Calu3 (cell line): ENCODE measurements at places on chromosomes 6 and 20. TPM values are rescaled to one million over a fixed set of nuclear protein-coding genes. Genes with fewer than 3 reads are reported as not detected.
A peak's percentile ranks its signal among the peaks of the same experiment; 100 is the strongest.

DNA sequence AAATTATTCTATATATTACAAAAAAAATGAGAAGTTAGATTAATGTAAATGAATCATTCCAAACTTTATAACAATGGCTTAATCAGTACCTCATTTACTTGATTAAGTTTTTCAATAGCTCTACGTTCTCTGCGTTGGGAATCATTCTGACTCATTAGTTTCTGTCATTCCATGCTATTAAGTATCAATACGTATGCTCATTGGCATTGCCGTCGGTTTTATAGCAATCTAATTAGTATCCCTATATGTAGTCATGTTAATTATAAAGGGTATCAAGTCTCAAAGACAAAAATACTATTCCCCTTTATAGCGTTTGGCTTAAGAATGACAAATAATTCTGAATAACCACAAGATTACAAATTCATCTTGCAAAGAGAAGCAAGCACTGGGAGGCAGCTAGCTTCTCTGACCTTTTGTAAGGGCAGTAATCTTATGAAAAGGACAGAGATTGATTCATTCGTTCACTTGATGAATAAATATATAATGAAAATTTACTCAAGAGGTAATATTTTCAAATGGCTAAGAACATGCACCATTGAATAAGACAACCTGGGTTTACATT lies 41.8 kb downstream of the OLIG3 start:
- no peaks in the 10 kb centered on the region for H3K27me3 ChIP-seq
- H3K4me3 ChIP-seq, result no peak overlapping the region
- DNase-seq, result no peak

DNA sequence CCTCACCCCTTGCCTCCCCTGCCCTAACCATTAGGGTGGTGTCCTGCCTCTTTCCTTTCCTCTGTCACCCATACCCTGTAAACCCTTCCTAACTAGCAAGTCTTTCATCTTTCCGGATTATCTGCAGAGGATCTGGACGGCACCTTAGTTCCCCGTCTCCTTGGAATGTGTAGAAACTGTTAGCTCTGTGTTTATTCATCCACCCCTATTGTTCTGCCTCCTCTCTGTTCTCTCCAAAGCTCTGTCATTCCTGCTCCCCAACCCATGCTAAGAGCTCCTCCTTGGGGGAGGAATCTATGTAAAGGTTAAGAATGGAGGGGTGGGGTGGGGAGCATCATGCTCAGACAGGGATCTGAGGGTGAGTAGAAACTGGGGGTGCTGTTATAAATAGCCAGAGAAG lies 39.4 kb upstream of the KCNK5 start:
- DNase-seq, result no peak
- peaks cover 9% of the 10 kb centered on the region for H3K4me1 ChIP-seq
- no peaks in the 10 kb centered on the region for H3K36me3 ChIP-seq
- no peak overlapping the region for H3K27ac ChIP-seq
- H3K27me3 ChIP-seq, result no peaks in the 10 kb centered on the region

GRCh38 chr6:24576447-24576846 lies 69.5 kb downstream of the KIAA0319 start:
- no peaks in the 10 kb centered on the region for H3K36me3 ChIP-seq
- no peaks in the 10 kb centered on the region for H3K27me3 ChIP-seq
- peaks cover 7% of the 10 kb centered on the region for H3K4me1 ChIP-seq
- H3K4me3 ChIP-seq, result no peak overlapping the region

- H3K36me3 ChIP-seq, result no peaks in the 10 kb centered on the region
- H3K27me3 ChIP-seq, result no peaks in the 10 kb centered on the region
- H3K27ac ChIP-seq, result no peak overlapping the region
- H3K4me3 ChIP-seq, result no peak overlapping the region
- no peak for DNase-seq
- no peaks in the 10 kb centered on the region for H3K4me1 ChIP-seq
Observed at GRCh38 chr20:25437153-25437581, 29.7 kb downstream of the GINS1 start.

DNA sequence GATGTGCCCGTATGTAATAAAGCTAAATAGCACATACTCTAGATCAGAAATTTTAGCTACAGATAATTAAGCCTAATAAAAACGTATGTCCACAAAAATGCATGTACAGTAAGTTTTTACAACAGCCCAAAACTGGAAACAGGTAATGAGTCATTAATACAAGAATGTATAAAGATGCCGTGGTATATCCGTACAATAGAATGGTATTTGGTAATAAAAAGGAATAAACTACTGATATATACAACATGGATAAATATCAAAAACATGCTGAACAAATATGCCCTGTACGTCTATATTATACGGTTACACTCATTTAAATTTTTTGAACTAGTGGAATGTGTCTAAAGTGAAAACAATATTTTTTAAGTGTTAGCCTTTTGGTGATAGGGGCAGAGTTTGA lies 128.2 kb upstream of the ADGRB3 start:
- H3K36me3 ChIP-seq, result no peaks in the 10 kb centered on the region
- no peak overlapping the region for H3K4me3 ChIP-seq

DNA sequence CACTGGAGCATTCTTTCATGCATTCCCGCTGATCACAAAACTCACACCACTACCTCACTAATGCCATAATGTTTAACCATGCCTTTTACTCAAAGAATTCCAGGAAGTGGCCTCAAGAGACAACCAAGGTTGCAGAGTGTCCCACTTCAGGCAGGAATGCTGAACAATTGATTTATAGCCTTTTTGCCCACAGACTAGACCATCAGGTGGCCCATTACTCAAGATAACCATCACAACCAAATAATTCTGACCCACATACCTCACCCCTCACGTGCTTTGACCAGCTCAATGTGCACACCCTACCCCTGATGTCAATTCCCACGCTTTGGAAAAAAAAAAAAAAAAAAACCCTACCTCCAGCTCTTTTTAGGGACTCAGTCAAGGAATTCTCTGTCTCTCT lies 220.6 kb upstream of the UFL1 start:
- peak overlapping the region; percentile 67 for H3K27ac ChIP-seq
- H3K4me3 ChIP-seq, result no peak overlapping the region
- peaks cover 55% of the 10 kb centered on the region for H3K4me1 ChIP-seq
- peak; percentile 4 for DNase-seq
- H3K36me3 ChIP-seq, result no peaks in the 10 kb centered on the region

DNA sequence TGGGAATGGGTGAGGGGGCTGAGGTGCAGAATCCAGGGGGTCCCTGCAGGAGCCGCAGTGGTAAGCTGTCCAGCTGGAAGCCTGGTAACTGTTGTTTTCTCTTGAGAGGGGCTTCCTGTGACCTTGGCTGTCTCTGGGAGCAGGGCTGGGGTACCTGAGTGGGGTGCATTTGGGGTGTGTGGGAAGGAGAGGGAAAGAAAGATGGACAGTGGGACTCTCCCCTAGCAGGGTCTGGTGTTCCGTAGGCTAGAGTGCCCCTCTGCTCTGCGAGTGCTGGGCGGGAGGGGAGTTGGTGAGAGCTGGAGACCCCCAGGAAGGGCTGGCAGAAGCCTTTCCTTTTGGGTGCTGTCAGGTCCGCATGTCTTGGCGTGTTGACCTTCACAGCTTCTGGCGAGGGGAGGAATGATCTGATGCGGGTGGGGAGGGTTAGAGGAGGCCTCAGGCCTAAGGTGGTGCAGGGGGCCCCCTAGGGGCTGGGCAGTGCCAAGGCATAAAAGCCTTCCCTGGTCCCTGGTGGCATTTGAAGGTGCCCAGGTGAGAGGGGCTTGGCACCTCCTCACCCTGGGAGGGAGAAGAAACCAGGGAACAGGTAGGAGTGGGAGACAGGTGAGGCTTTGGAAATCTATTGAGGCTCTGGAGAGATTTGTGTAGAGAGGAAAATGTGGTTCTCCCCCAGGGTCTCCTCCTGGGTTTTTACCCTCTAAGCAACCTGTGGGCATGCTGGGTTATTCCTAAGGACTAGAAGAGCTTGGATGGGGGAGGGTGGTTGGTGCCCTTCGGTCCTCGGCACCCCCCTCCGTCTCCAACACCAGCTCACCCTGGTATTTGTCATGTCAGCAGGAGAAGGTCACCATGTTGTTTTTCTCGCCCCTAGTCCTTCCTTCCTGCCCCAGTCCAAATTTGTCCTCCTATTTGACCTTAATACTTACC lies 3.3 kb downstream of the VEGFA start:
- peak; percentile 92 for DNase-seq
- H3K27me3 ChIP-seq, result no peaks in the 10 kb centered on the region
- peaks cover 93% of the 10 kb centered on the region for H3K36me3 ChIP-seq
- H3K27ac ChIP-seq, result peak overlapping the region; percentile 85
- peak overlapping the region; percentile 87 for H3K4me3 ChIP-seq

- peak overlapping the region; percentile 89 for H3K4me3 ChIP-seq
- DNase-seq, result no peak
- H3K27me3 ChIP-seq, result no peaks in the 10 kb centered on the region
- peak overlapping the region; percentile 78 for H3K27ac ChIP-seq
- H3K36me3 ChIP-seq, result peaks cover 35% of the 10 kb centered on the region
Observed at GRCh38 chr20:3406481-3407039, 909 bp downstream of the DNAAF9 start.

DNA sequence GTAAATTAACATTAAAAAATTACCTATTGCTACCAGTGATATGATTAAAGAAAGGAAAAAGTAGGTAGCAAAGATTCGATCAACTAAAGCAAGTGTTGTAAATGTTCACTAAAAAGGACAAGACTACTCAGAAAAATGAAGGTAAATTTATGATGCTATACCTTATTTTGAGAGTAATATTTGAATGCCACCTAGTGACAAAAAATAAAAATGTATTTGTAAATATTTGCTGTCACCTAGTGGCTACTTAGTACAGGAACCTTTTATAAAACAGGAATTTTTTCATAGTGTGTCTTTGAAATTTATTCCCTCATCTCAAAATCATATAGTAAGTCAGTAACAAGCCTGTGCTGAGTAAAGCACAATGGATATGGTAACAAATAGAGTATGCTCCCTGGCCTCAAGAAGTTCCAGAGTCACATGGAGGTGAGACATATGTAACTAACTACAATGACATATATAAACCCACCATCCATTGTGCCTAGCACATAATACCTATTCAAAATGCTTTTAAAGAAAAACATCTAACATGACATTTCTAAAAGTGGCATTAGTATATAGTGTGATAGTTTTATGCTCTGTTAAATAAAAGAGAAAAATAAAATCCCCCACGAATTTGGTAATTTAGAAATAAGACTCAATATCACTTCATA lies 193.1 kb upstream of the SIM1 start:
- H3K4me3 ChIP-seq, result no peak overlapping the region
- DNase-seq, result no peak
- H3K27ac ChIP-seq, result no peak overlapping the region
- peaks cover 11% of the 10 kb centered on the region for H3K4me1 ChIP-seq
- no peaks in the 10 kb centered on the region for H3K27me3 ChIP-seq
- no peaks in the 10 kb centered on the region for H3K36me3 ChIP-seq

GRCh38 chr6:133697666-133698065 lies 191.2 kb upstream of the TCF21 start:
- H3K4me1 ChIP-seq, result no peaks in the 10 kb centered on the region
- no peaks in the 10 kb centered on the region for H3K36me3 ChIP-seq
- no peak overlapping the region for H3K4me3 ChIP-seq
- H3K27ac ChIP-seq, result no peak overlapping the region

The KIAA1755 gene
- not detected in 2 replicates for total RNA-seq

The CENPW gene
- 66.4 and 73.4 TPM in 2 replicates for total RNA-seq

The RBPJL gene
- not detected in 2 replicates for total RNA-seq

The SMPD2 gene
- 15.9 and 17.3 TPM in 2 replicates for total RNA-seq

The CFAP61 gene
- not detected in 2 replicates for total RNA-seq

The NRM gene
- 22.8 and 30.2 TPM in 2 replicates for total RNA-seq

The ATP6V1G2 gene
- total RNA-seq, result 1.0 and 1.5 TPM in 2 replicates

The PFDN4 gene
- total RNA-seq, result 61.8 TPM in 2 replicates
